Hepatocyte (in vitro differentiated cells): ENCODE measurements at places on chromosomes 7 and 10.

- no peak for DNase-seq
These were observed 45.0 kb upstream of the CACUL1 start for GRCh38 chr10:118799777-118800176.

GRCh38 chr10:34753014-34753757, 61.9 kb downstream of the PARD3 start:
- DNase-seq = no peak

DNA sequence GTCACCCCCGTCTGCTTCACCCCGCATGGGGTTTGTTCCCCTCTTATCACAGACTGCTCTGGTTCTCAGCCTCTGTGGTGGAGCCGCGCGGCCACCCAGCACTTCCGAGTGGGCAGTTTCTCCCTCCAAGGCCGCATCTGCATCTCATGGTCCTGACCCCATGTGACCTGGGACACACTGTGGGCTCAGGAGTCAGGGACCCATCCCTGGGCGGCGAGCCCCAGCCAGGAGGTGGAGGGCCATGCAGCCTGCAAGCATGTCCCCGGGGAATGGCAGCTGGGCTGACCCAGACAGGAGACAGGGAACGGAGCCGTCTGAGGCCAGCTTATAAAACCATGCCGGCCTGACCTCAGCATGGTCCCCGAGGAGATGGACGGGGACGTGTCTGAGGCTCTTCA, 25.2 kb upstream of the TTYH3 start:
- DNase-seq = no peak

DNA sequence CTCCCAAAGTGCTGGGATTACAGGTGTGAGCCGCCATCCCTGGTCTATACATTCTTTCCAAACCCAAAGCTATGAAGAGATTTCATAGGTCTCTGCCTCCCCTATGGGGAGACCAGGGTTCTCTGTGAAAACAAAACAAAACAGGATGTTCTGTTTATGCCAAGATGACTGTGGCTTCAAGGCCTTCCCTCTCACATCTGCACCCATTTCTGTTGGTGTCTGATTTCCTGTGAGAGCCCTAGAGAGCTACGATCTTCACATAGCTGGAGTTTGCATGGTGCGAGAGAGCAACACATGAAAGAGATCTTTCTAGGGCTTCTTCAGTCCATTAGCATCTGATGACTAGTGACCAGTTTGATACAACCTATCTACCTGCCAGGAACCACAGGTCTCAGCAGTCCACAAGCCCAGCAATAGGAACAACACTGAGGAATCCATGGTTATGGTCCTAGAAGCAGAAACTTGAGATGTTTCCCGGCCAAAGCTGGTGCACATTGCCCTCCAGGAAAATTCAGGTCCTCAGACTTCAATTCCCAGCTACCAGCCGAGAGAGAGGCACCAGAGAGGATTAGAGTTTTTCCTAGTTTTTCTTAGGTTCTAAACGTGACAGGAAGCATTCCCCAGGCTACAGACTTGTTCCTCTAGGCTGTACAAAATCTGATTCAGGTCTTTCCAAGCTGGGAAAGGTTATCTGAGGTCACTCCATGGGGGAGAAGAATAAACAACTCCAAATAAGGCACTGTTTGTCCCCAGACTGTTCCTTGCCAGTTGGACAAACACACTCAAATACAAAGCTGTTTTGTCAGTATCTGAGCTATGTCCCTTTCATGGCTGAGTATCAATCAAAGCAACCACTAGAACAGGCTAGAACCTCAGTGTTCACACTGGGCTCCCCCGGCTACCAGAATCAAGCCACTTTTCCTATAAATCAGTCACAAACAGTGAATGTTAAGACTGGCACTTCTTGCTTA, 259.7 kb downstream of the CALN1 start:
- peak; percentile 12 for DNase-seq

DNA sequence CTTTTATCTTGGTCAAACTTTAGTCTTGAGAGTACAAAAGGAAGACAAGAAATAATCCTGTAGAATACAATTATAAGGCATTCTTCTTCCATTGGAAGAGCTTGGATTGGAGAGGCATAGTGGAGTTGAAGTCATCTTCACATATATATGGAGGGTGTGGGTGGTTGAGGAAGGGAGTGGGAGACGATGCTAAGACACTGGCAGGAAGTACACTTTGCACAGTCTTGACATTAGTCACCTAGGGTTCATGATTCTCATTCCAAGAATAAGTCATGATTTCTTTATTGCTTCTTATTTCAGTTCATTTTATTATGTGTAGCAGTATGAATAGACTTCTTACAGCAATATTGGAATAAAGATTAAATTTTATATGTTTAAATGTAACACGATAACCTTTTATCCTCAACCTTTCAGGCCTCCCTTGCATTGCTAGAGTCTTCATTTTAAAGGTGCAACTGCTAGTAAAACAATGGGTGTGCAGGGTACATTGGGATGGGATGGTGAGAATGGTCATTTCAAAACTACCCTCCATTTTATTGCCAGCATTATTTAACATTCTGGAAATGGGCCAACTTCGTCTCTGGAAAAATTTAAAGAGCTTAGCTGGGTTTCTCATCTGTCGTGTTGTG, 12.3 kb upstream of the SLC26A3 start:
- DNase-seq = no peak

GRCh38 chr10:113438652-113439051, 114.2 kb upstream of the HABP2 start:
- no peak for DNase-seq

GRCh38 chr7:85719981-85720953, 533.4 kb upstream of the SEMA3D start:
- peak; percentile 12 for DNase-seq

DNA sequence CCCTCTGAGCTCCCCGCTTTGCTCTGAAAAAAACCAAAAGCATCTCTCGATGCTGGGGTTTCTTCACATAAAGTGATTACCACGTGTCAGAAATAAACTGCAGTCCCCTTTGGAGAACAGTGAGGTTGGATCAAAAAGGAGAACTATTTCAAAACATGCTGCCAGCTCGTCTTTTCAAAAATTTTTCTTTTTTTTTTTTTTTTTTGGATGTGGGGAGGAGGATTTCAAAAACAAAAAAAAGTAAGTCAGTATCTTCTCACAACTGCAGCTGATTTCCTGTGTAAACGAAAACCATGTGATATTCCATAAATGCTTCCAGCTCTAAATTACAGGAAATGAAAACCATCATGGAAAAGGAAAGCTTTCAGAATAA, 155.0 kb upstream of the LYZL2 start:
- DNase-seq = no peak

- no peak for DNase-seq
These were observed 44.0 kb downstream of the CREB3L2 start for GRCh38 chr7:137957887-137958286.

- DNase-seq = no peak
These were observed 36.5 kb upstream of the EEPD1 start for GRCh38 chr7:36116347-36117202.

DNA sequence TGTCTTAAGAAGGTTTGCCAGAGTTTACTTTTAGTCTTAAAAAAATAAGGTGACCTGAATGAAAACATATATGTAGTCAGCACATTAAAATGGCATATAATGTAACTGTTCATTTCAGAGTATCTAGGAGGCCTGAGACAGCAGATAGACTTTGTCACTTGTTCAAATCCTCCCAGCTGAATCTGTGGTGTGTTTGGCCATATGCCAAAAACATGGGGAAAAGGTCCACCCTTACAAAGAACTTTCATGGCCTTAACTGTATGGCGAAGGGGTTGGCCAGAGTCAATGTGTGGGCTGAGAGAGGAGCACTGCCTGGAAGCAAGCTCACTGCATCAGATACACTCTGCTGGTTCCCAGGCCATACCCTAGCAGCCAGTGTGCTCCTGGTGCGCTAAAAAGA, 113.7 kb downstream of the ALOX5 start:
- DNase-seq = no peak
